ENCODE measurements at places on chromosomes 6 and 20.

- DNase-seq: peak; percentile 64
Observed at GRCh38 chr6:154509421-154510143, 903 bp downstream of the CNKSR3 start.

- DNase-seq: peak; percentile 68
Observed at GRCh38 chr20:44683263-44684046, 31.7 kb upstream of the CCN5 start.

- DNase-seq: no peak
Observed at GRCh38 chr20:63542696-63543095, 4.9 kb downstream of the SRMS start.

DNA sequence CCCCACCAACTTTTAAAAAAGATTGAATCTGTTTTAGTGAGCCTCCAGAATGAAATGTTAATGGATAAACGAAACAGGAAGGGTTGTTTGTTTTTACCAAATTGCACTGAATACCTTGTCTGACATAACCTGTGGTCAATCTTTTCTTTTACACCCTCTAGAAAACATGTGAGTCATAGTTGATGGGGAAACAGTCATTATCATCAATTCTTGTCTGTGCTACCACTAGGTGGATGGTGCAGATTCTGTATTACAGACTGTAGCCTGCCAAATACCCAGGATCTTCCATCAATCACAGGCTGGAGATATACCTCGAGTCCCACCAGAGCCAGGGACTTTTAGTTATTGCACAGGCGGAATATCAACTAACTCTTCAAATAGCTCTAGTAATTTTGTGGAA lies 29.5 kb upstream of the PKIB start:
- DNase-seq: no peak

DNA sequence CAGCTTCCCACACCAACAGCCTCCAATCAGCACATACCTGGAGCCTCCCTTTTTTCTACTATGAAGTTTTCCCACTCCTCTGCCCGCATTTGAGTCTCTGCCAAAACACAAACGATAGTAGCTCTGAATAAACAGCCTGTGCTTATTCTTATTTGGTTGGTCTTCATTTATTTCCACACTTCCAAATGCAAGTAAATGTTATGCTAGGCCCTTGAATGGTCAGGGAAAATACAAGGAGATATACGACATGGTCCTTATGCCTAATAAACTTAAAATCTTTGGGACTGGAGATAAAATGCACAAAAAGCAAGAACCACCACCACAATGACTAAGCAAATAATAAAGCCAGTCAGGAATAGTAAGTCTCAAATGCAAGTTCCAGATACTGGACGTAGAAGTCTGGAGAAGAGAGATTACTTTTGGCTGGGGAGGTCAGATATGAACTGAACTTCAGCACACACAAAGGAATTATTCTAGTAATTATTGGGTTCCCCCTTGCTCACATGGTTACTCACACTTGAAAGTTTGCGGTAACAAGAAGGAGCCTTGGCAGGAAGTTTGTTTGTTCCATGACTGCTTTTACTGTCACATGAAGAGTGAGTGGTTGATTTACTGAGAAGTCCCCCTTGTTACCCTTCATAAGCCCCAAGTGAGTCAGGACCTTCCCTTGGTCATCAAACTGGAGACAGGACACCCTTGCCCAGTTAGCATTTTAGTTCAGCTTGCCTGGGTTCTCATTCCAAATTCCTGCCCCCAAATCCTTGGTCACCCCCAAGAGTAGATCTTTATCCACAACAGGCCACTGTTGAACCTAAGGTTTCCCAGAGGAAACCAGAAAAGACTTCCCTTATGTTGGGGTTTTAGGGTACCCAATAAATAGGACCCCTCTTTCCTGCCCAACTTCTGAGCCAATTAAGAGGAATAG lies 511.2 kb upstream of the JARID2 start:
- no peak for DNase-seq

DNA sequence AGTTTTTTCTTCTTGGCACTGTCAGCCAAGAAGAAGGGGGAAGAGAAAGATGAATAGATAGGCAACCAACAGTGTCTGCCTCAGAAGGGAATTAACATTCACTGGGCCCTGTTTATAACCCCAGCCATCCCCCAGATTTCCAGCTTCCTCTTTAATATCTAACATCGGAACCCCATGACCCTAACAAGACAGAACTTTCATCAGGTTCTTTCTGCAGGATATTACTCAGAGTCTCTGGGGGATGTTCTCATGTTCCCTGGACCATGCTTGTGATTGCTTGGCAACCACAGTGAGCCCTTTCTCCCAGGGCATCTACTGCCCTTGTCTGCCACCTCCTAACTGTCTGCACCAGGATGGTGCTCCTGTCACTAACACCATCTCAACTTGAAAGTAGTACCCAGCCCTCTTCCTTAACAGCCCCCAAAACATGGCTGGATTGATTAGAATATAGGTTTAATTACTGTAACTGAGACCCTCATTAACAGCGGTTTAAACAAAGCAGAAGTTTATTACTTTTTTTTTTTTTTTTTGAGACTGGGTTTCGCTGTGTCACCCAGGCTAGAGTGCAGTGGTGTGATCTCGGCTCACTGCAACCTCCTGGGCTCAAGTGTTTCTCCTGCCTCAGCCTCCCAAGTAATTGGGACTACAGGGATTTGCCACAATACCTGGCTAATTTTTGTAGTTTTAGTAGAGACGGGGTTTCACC lies 12.0 kb upstream of the PTPN1 start:
- DNase-seq: no peak

DNA sequence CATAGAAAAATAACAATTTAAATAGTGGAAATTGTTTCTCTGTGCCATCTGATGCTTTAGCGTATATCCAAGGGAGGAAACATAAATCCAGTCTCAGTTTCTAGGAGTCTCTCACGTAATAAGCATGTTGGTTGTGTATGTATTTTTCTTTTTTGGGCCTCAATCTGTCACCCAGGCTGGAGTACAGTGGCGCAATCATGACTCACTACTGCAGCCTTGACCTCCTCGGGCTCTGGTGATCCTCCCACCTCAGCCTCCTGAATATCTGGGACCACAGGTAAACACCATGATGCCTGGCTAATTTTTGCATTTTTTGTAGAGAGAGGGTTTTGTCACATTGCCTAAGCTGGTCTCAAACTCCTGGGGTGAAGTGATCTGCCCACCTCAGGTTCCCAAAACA lies 78.6 kb upstream of the PLN start:
- no peak for DNase-seq

GRCh38 chr6:136506124-136506799 lies 44.0 kb downstream of the MAP7 start:
- no peak for DNase-seq

GRCh38 chr20:46970937-46971630 lies 76.4 kb downstream of the EYA2 start:
- DNase-seq: peak; percentile 75

GRCh38 chr20:51374456-51374830 lies 168.1 kb downstream of the NFATC2 start:
- DNase-seq: no peak

GRCh38 chr6:117540670-117541069 lies 58.2 kb downstream of the DCBLD1 start:
- no peak for DNase-seq

GRCh38 chr6:28567506-28567905 lies 41.8 kb downstream of the GPX5 start:
- DNase-seq: no peak

DNA sequence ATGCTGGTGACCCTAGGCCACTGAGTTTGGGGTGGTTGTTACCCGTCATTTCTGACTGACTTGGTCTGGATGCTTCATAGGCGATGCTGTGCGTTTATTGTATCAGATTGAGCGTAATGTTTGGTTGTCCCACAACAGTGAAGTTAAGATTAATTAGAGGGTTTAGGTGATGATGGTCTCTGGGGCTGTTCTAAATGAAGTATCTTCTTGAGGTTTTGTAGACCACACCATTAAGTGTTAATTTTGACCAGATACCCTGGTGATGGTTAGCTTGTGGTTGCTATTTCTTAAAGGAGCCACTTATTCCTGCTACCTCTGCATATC lies 132.8 kb downstream of the ARID1B start:
- no peak for DNase-seq

DNA sequence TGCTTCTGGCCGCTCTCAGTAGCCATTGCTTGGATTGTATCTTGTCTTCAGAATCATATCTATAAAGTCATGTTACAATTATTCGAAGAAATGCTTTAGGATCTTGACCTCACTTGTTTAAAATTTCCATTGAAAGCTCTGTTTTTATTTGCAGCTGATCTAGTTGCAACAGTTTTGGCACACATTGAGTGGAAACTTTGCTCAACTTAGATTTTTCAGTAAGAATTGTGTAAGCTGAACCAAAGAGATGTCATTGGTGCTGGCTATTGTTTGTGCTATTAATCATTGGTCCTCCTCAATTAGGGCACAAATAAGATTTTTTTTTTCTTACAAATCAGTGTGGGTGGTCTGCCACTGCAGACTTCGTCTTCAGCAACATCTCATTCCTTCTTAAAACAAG lies 649.2 kb downstream of the MMUT start:
- no peak for DNase-seq

DNA sequence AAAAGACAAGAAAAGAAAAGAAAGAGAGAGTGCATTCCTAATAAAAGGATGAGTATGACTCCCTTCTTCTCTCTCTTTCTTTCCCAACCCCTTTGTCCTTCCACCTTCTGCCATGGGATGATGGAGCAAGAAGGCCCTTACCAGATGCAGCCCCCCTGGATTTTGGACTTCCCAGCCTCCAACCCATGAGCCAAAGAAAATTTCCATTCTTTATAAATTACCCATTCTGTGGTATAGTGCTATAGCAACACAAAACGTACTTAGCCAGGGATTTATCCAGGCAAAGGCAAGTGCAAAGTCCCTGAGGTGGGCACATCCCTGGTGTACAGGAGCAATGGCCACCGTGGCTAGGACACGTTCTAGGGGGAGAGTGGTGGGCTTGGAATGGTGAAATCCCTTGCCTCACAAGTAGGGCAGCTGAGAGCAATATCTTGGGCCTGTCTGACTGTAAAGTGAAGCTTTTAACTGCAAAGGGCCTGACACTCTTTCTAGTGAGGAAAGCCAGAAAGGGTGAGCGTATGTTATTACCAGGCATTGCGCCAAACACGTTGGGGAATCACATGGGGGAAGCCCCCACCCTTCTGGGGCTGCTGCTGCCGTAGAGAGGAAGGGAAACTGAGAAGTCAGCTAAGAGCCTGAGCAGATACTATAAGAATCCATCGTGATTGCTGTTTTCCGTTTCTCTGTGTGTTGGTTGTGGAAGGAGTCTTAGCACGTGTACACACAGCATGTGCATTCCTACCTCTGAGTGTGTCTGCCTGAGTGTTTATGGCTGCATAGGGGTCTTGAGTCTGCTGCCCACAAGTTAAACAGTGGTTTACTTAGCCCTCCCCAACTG lies 50.7 kb upstream of the SIRPA start:
- DNase-seq: no peak

Data from D341Med (cell line).